ENCODE measurements at places on chromosomes 16 and 17. TPM values are rescaled to one million over a fixed set of nuclear protein-coding genes. Genes with fewer than 3 reads are reported as not detected.

DNA sequence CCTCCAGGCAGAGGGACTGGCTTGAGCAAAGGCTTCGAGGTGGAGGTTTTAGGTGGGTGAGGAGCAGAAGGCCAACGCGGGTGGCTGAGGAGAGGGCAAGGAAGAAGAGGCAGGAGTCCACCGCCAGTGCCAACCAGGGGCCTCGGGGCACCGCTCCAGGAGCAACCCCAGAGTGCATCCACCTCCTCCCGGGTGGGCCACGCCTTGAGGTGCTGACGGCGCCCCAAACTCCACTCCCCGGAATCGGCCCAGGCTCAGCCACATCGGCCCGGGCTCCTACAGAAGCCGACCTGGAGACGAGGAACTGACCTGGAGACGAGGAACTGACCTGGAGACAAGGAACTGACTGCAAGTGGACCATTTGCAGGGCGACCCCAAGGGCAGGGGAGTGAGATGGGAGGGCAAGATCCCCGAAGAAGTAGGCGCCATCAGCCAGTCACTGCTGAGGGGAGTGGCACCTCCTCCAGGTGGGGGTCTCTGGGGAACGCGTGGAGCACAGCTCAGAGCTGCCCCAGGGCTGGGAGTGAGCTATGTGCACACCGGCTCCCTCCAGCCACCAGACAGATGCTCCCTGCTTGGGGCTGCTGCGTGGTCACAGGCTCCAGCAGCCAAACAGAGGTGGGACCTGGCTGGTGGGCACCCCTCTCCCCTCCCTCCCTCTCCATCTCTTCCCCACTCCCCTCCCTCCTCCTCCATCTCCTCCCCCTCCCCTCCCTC is 29.2 kb upstream of the CBFA2T3 start:
- DNase-seq = no peak

- no peak for DNase-seq
Measured at GRCh38 chr16:74723256-74723655, 22.6 kb upstream of the MLKL start.

- no peak for DNase-seq
Measured at GRCh38 chr16:66536525-66536924, 13.4 kb downstream of the TK2 start.

- no peak for DNase-seq
Measured at GRCh38 chr17:63826468-63827001, 696 bp upstream of the PSMC5 start.

DNA sequence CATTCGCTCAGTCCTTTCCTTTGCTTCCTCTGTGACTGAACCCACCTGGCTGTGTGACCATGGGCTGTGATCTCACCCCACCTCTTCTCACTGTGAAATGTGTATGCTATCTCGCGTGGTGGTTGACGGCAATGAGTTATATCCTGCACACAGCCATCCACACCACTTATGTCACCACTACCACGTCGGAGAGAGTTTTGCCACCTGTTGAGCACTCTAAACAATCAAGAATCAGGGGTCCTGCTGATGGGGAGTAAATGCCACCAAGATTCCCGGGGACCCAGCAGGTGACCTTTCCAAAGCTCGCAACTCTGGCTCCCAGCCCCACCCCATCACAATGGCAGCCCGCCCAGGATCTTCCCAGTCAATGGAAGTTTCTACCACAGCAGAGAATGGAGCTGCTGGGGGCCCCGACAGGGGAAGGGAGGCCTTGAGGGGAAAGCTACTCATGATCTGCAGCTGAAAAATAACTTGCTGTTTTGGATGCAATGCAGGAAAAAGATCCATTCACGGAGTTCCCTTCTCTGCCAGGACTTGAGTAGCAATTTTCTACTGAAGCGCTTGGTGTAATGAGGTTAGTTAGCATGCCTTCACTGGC is 26.2 kb upstream of the RCVRN start:
- peak; percentile 42 for DNase-seq

The SNAI3 gene
- polyA plus RNA-seq = 6.4 TPM

The TP53TG3F gene
- polyA plus RNA-seq = not detected

The CES3 gene
- 0.37 TPM for polyA plus RNA-seq

The TNS4 gene
- polyA plus RNA-seq = 0.14 TPM

The OR3A2 gene
- polyA plus RNA-seq = 0.45 TPM

Measured in hindlimb muscle (tissue), 1 donor.